ENCODE measurements at places on chromosomes 1 and 21.
A peak's percentile ranks its signal among the peaks of the same experiment; 100 is the strongest.

GRCh38 chr21:45991606-45992300 is 10.2 kb downstream of the COL6A1 start:
- DNase-seq = no peak

DNA sequence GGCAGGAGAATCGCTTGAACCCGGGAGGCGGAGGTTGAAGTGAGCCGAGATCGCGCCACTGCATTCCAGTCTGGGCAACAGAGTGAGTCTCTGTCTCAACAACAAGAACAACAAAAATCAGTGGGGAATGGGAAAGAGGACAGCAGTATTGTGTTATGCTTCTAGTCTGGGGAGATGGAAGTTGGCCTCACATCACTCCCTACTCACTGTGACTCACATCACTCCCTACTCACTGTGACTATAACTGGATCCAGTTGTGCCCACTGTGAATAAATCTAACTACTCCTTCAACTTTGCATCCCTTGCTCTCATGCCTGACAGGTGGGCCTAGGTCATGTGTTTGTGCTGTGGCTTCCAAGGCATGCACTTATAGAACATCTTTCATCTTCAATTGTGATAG is 285.4 kb upstream of the USP24 start:
- DNase-seq = no peak

DNA sequence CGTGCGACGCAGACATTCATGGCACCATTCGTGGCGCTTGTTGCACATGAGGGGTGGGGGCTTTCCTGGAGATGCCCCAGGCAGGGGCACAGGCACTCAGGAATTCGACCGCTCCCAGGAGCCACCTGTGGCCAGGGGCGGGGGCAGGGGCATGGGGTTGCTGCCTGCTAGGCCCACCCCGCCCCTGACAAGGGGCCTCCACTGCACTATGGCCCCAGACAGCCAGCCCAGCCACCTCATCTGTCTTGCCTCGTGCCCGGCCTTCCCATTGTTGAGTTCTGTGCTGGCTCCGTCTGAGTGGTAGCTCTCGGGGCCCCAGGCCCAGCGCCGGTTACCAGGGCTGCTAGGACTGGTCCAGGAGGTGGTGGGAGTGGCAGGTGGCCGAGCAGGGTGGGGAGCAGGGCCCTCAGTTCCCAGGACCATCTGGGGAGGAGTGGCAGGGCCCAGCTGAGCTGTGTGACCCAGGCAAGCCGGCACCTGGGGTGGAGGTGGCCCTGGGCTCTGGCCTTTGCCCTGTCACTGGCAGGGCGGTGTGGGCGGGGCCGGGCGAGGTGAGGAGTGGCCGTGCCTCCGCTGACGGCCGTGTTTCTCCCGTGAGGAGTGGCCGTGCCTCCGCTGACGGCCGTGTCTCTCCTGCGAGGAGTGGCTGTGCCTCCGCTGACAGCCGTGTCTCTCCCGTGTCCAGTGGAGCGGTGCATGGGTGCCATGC is 1.9 kb downstream of the PLCH2 start:
- DNase-seq = no peak

GRCh38 chr1:185349556-185349955 is 32.5 kb upstream of the IVNS1ABP start:
- no peak for DNase-seq

GRCh38 chr1:58710190-58711085 is 10.6 kb upstream of the MYSM1 start:
- no peak for DNase-seq

- no peak for DNase-seq
Observed at GRCh38 chr1:9410737-9411297, 118.1 kb downstream of the SPSB1 start.

GRCh38 chr21:43188592-43189210 is 19.9 kb downstream of the CRYAA start:
- no peak for DNase-seq

DNA sequence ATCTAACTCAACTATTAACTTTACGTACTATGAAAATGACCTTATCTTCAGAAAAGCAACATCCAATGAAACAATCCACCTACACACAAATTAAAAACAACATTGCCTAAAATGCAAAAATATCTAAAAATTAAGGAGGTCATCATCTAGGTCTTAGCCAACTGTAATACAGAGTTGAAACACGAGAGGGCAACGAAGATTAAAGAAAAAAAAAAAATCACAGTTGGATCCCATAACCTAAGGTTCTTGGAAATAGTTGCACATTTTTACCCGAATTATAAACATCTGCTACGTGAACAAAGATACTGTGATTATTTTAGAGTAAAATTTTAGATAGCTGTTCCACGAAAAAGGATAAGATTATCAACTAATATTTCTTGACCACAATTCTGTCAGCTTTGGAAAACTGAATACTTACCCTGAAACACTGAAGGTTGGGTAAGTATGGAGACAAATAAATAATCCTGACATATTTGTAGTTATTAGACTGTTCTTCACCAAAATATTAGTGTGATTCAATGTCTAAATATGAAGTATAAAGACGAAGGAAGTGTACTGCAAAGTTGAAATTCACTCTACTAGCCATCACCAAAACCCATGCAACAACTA is 88.0 kb upstream of the AK4 start:
- peak; percentile 37 for DNase-seq

DNA sequence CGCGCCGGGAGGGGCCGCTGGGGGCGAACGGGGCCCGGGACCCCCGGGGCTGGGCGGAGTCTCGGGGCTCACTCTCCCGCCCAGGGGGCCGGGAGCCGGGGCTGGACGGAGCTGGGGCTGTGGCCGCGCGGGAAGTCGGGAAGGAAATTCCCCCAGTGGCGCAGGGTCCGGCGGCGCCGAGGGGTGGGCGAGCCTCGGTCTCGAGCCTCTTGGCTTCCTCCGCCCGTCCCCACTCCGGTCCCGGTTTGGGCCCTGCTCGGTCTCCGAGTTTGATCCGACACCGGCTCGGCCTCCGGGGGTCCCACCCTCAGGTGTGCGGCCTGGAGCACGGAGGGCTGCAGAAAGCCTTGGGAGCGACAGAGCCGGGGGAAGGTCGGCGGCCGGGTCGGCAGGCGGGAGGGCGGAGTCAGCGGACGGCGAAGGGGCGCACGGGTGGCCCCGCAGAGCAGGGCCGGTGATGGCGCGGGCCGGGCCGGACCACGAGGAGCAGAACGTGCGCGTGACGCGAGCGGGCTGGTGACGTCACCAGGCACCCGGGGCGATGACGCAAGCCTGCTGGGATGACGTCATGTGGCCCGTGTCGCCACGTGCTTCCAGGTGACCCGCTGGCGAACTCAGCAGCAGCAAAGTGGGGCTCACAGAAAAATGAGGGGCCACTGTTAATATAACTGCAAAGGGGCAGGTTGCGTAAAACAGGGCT is 610 bp upstream of the HES4 start:
- DNase-seq = peak; percentile 51

GRCh38 chr1:119623678-119624077 is 24.4 kb downstream of the ZNF697 start:
- DNase-seq = no peak

DNA sequence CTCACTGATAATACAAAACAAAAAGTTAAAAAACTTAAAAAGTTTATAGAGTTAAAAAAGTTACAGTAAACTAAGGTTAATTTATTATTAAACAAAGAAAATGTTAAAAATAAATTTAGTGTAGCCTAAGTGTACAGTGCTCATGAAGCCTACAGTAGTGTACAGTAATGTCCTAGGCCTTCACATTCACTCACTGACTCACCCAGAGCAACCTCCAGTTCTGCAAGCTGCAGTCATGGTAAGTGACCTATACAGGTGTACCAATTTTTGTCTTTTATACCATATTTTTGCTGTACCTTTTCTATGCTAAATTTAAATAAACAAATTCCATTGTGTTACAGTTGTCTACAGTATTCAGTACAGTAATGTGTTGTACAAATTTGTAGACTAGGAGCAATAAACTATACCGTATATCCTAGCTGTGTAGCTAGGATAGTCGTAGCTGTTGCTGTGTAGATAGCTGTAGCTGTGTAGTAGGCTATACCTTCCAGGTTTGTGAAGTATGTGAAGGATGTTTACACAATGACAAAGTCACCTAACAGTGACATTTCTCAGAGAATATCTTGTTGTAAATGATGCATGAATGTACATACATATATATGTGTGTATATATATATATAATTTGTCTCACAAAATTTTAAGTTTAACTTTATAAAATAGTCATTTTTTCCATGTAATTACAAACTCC is 140.2 kb downstream of the TGFB2 start:
- no peak for DNase-seq

Data from A172 (cell line).